ENCODE measurements at places on chromosomes 2 and 18.

DNA sequence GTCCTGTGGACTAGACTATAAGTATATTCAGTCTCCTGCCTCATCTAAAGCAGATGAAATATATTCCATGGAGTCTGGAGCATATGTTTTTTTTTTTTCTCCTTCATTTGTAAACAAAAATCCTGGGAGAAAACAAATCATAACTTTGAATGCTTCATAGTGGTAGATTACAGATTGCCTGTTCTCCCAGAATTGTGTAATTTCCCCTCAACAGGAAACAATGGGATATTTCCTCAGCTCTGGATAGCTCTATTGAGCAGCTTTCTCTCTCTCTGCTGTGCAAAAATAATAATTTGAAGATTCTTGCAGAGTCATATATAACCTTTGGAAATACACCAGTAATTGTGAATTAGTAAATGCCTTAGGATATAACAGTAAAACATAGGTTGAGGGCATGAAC is 1406.6 kb upstream of the ACVR2A start:
- no peak for DNase-seq

DNA sequence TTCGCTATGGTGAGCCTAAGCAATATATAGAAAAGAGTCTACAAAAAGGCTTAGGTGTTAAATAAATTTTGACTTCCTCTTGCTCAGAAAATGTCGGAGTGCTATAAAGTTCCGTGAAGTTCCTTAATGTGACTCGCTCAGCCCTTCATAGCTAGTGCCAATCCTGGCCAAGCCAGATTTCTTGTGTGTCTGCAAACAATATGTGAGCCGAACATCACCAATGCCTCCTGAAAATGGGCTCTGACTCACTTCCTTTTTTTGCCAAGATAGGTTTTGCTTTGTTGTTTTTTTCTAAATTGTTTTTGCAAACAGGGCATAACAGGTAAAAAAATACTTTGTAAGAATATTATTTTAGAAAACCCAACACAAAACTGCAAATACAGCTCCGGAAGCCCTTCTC is 26.1 kb downstream of the CDC42EP3 start:
- DNase-seq: no peak

DNA sequence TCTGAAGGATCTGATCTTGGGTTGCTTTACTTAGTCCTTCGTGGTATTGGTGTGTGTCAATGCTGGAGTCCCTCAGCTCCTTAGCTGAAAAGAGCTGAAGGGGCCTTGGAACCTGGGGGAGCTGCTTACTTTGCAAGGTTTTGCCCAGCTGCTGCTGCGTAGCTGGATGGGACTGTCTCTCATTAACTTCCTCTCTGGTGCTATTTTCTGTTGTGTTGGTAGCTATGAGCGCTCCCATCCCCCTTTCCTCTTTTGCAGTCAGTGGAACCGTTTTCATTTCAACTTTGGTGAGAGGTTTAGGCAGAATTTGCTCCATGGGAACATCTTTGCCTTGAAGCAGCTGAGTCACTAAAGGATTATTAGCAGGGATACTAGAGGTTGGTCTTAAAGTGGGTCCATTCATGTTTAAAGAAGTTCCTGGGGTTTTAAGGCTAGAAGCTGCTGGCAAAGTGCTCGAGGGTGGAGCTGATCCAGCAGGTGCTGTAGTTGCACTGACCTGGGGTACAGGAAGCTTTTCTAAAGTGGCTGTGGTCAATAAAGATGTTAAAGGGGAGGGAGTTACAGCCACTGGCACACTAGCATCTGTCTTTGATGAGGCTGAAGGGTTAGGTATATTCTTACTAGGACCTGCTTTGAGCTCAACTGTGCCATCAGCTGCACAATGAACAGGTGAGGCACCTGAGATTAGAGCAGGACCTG is 69.9 kb upstream of the DTNB start:
- DNase-seq: no peak

- DNase-seq: no peak
Observed at GRCh38 chr2:217621391-217621801, 381.4 kb downstream of the TNS1 start.

GRCh38 chr2:42238644-42239288 is 69.6 kb downstream of the EML4 start:
- DNase-seq: no peak

GRCh38 chr18:46433121-46433826 is 223.7 kb downstream of the LOXHD1 start:
- no peak for DNase-seq

DNA sequence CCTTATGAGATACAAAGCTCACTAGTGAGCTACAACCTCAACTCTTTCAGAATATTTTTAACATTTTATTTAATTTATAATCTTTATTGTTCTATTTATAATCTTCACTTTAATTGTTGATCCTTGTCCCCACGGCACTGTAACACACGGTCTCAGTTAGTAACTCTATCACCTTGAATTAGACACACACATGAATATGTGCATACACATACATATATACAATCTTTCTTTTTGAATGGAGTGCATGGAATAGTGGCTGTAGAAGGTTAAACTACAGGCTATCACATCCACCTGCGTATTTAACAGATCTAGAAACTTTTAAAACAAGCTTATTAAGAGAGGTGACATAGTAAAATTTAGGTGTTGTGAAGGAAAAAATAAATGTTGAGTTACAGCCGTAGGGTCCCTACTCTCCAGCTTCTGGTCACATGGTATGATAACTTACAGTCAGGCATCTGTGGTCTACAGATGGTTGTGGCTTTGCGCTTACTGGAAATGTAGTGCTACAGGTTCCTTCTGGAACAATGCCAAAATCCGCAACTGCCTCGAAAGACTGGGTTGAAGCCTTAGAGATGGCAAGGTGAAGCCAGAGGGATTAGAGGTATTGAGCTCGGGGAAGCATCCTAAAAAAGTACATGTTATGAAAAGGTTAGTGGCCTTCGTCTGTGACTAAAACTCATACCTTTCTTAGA is 1324.1 kb upstream of the SLC39A10 start:
- no peak for DNase-seq

DNA sequence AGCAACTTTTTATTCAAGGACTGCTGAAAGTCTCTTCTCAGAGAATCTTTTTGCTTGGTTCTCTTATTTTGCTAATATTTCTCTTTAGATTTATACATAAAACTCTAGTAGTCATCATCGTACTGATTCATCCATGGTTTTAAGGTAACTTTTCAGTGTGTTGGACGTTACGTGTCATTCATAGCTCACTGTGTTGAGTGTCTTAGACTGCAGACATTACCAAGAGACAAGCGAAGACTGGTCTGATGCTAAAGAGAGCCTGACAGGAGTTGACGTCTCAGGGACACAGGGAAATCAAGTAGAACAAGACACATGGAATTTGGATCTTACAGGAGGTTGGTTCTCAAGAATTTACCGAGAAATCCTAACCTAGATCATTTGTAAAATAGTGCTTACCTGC is 25.5 kb downstream of the RBM44 start:
- no peak for DNase-seq
